ENCODE measurements at places on chromosomes 5 and 9. TPM values are rescaled to one million over a fixed set of nuclear protein-coding genes. Genes with fewer than 3 reads are reported as not detected.

Gene UCK1
- total RNA-seq = 19.9 TPM

Gene TEX48
- total RNA-seq = not detected

Gene GZMA
- not detected for total RNA-seq

Gene SQSTM1
- total RNA-seq = 739 TPM

Gene CCNH
- total RNA-seq = 96.4 TPM

Gene GFM2
- 35.8 TPM for total RNA-seq

Gene DIAPH1
- total RNA-seq = 25.5 TPM

Gene GKAP1
- 3.1 TPM for total RNA-seq

Gene IFNA13
- not detected for total RNA-seq
